ENCODE measurements at places on chromosomes 5 and 9.
A peak's percentile ranks its signal among the peaks of the same experiment; 100 is the strongest.

GRCh38 chr5:59826996-59827395 is 66.5 kb downstream of the PDE4D start:
- DNase-seq = no peak

- DNase-seq = peak; percentile 19
Observed at GRCh38 chr5:112106878-112107277, 312.2 kb downstream of the EPB41L4A start.

DNA sequence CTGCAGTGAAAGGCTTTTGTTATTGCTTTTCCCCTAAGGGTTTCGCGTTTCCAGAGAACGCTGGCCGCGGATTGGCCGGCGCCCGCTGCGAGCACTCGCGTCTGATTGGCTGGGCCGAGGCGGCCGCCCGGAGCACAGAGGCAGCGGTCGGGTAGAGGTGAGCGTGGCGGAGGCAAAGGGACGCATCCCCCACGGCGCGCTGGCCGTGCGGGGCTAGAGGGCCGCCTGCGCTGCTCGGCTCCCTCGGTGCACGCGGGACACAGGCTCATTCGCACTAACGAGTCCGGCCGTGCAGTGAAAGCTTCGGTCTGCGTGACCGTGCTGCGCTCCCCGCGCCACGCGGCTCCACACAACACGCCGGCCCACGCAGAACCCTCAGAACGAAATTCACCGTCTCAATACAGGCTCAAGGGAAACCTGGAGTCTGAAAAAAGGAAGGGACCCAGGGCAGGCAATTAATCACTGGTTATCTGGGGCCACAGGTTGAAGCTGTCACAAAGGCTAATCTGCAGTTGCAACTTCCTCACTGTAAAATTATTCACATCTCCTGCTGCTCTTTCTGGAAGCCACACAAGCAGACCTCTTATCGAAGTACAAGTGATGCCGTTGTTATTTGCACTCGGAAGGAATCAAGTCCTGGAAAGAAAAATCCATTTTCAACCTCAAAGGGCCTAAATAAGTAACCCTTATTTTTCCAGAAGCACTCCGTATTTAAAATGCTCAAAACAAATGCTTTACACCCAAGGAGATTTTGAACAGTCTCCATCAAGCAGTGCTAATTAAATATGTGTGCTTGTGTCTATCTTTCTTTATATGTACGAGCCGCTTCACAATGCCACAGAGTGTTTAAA is 94.6 kb downstream of the ZNF608 start:
- DNase-seq = peak; percentile 94

GRCh38 chr5:112960863-112961504 is 15.6 kb upstream of the DCP2 start:
- DNase-seq = peak; percentile 20

DNA sequence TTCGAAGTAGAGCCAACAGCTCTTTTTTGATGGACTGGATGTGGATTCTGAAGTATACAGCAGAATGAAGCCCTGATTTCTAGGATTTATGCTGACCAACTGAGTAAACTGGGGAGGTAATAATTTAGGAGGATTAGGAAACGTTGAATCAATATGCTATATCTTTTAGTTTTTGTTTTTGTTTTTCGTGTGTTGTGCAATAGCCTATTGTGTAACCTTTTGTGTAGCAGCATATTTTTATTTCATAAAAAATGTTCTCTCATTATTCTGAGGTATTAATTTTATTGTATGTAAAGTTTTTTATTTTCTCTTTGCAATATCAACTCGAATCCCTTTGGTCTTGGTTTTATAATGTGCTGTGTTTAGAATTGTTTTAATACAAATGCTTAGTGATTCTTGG is 902.3 kb downstream of the EFNA5 start:
- DNase-seq = no peak

- no peak for DNase-seq
Observed at GRCh38 chr9:138098908-138099791, 221.6 kb downstream of the CACNA1B start.

GRCh38 chr9:135770203-135770535 is 68.2 kb downstream of the KCNT1 start:
- peak; percentile 90 for DNase-seq

DNA sequence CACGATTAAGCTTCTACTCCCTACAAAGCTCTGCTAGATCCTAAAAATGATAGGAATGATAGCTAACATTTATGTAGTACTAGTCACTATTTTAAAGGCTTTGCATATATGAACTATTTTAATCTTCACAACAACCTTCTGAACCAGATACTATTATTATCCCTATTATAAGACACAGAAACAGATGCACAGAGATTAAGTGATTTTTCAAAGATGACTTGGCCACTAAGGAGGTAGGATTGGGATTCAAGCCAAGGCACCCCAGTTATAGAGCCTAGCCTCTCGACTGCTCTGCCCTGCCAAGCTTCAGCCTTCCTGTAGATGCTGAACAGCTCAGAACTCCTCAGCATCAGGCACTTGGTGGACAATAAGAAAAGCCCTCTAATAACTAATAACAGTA is 200.9 kb upstream of the PTGER4 start:
- no peak for DNase-seq

DNA sequence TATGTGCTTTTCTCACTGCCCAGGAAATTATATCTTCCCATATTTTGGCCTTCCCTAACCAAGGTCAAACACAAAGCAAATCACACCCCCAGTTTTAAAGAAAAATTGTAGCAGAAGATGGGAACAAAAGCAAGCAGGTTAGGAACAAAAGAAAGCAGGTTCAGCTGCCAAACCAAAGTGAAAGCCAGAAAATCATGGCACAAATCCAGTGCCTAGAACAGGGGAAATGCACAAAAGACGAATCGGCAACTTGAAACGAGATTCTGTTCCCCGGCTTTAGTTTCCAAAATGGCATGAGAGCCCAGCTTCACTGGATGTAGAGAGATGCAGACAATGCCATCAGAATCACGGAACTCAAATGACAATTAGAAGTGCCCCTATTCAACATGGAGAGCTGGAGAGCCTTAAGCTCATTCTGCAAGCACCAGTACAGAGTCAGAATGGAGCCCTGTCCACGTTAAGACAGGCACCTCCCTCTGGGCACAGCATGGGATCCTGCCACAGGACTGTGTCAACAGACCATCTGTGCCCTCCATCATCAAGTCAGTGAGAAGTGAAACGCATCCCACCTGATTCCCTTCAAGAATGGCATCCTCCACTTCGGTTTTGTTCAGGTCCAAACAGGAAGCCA is 13.8 kb downstream of the DNAH5 start:
- DNase-seq = no peak
